ENCODE measurements at places on chromosomes 6 and 20. TPM values are rescaled to one million over a fixed set of nuclear protein-coding genes. Genes with fewer than 3 reads are reported as not detected.

DNA sequence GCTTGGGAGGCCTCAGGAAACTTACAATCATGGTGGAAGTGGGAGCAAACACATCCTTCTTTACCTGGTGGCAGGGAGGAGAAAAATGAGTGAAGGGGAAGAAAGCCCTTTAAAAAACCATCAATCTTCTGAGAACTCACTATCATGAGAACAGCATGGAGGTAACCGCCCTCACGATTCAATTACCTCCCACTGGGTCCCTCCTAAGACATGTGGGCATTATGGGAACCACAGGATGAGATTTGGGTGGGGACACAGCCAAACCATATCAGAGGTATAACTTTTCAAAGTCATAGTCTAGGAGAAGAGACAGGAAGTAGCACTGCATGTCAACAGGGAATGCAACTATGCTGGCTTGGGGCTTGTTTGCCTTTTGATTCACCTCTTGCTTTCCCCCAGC is 59.9 kb upstream of the DTNBP1 start:
- peaks cover 2% of the 10 kb centered on the region for H3K27me3 ChIP-seq
- no peak for DNase-seq
- H3K27ac ChIP-seq: no peak overlapping the region
- H3K4me1 ChIP-seq: no peaks in the 10 kb centered on the region

GRCh38 chr6:16511040-16511660 is 250.1 kb downstream of the ATXN1 start:
- peaks cover 12% of the 10 kb centered on the region for H3K36me3 ChIP-seq
- H3K4me3 ChIP-seq: no peak overlapping the region
- H3K4me1 ChIP-seq: peaks cover 50% of the 10 kb centered on the region
- H3K27ac ChIP-seq: no peak overlapping the region
- H3K27me3 ChIP-seq: no peaks in the 10 kb centered on the region
- no peak for DNase-seq

GRCh38 chr6:25217829-25218228 is 61.3 kb upstream of the CARMIL1 start:
- no peaks in the 10 kb centered on the region for H3K36me3 ChIP-seq
- H3K4me3 ChIP-seq: no peak overlapping the region
- H3K27me3 ChIP-seq: no peaks in the 10 kb centered on the region
- H3K4me1 ChIP-seq: no peaks in the 10 kb centered on the region

GRCh38 chr20:47392721-47393073 is 36.2 kb upstream of the ZMYND8 start:
- no peak overlapping the region for H3K4me3 ChIP-seq
- H3K36me3 ChIP-seq: no peaks in the 10 kb centered on the region
- peaks cover 16% of the 10 kb centered on the region for H3K4me1 ChIP-seq
- no peaks in the 10 kb centered on the region for H3K27me3 ChIP-seq

GRCh38 chr20:38092915-38093314 is 59.4 kb downstream of the RPRD1B start:
- peaks cover 15% of the 10 kb centered on the region for H3K36me3 ChIP-seq
- no peak overlapping the region for H3K4me3 ChIP-seq
- no peak for DNase-seq
- peaks cover 42% of the 10 kb centered on the region for H3K4me1 ChIP-seq
- no peak overlapping the region for H3K27ac ChIP-seq
- H3K27me3 ChIP-seq: no peaks in the 10 kb centered on the region

GRCh38 chr6:156306531-156306930 is 470.6 kb upstream of the ARID1B start:
- H3K27me3 ChIP-seq: no peaks in the 10 kb centered on the region
- no peak overlapping the region for H3K4me3 ChIP-seq
- H3K27ac ChIP-seq: no peak overlapping the region
- no peaks in the 10 kb centered on the region for H3K4me1 ChIP-seq
- H3K36me3 ChIP-seq: no peaks in the 10 kb centered on the region

GRCh38 chr6:64902596-64902995 is 804.4 kb downstream of the EYS start:
- no peaks in the 10 kb centered on the region for H3K36me3 ChIP-seq
- no peak overlapping the region for H3K4me3 ChIP-seq
- no peaks in the 10 kb centered on the region for H3K4me1 ChIP-seq
- DNase-seq: no peak
- no peak overlapping the region for H3K27ac ChIP-seq

GRCh38 chr6:158850807-158851115 is 31.6 kb upstream of the EZR start:
- H3K4me1 ChIP-seq: peaks cover 22% of the 10 kb centered on the region
- peaks cover 2% of the 10 kb centered on the region for H3K36me3 ChIP-seq
- peak overlapping the region; percentile 87 for H3K27ac ChIP-seq
- H3K27me3 ChIP-seq: no peaks in the 10 kb centered on the region
- DNase-seq: no peak

- no peaks in the 10 kb centered on the region for H3K27me3 ChIP-seq
- peaks cover 17% of the 10 kb centered on the region for H3K4me1 ChIP-seq
- no peak overlapping the region for H3K4me3 ChIP-seq
These were observed 190.7 kb downstream of the ARID1B start for GRCh38 chr6:156967852-156968251.

DNA sequence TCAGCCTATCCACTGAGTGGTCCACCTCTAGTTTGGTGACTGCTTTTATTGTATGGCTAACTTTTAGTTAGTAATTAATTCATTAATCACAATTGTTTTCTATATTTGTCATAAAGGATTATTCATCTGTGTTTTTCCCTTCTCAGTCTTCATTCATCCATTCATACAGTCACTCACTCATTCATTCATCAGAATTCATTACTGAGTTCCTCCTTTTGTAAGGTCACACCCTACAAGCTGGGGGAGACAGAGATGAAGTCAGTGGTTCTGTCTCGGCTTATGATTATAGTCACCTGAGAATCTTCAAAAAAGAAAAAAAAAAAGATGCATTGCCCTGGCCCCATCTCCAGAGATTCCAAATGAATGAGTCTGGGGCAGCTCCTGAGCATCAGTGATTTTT is 257.1 kb downstream of the ADGB start:
- DNase-seq: no peak
- no peak overlapping the region for H3K4me3 ChIP-seq
- no peaks in the 10 kb centered on the region for H3K36me3 ChIP-seq
- H3K27ac ChIP-seq: no peak overlapping the region

GRCh38 chr20:4713401-4713800 is 8.3 kb upstream of the PRND start:
- H3K27ac ChIP-seq: no peak overlapping the region
- H3K4me3 ChIP-seq: no peak overlapping the region
- H3K36me3 ChIP-seq: no peaks in the 10 kb centered on the region

GRCh38 chr6:56637640-56638039 is 5.0 kb downstream of the DST start:
- H3K27ac ChIP-seq: no peak overlapping the region
- no peak overlapping the region for H3K4me3 ChIP-seq
- no peaks in the 10 kb centered on the region for H3K4me1 ChIP-seq
- H3K36me3 ChIP-seq: no peaks in the 10 kb centered on the region

DNA sequence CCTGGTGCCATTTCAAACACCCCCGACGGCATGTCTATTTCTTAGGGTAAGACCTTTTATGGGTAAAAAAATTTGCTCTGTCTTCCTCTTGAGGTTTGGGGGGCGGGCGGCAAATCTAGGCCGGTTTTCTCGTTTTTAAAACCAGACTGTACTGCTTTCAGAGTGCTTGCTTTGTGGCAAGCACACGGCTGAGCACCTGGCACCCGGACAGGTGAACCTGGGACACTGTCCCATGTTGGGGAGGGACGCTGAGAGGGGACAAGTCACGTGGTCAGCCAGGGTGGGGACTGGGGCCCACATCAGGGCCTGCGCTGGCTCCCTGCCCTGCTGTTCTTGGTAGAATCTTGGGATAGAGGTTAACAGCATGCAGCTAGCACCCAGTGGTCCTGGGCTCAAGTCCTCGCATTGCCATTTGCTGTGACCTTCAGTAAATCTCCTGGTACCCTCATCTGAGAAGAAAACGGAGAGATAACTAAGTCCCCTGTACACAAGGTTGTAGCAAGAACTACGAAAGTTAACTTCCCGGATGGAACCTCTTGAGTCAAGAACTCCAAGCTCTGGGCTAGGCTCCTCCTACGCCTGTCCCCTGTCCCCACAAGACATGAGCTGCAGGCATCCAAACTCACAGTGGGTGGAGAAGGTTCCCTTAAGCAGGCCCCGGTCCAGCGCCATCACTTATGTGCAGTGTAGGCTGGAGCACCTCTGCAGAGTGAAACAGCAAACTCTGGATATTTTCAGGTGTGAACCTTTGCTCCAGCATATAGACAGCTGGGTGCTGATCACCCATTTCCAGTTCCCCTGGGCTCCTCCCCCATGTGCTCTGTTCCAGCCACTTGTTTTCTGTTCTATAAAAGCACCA is 41.7 kb downstream of the PMEPA1 start:
- DNase-seq: no peak
- H3K4me3 ChIP-seq: no peak overlapping the region
- no peaks in the 10 kb centered on the region for H3K27me3 ChIP-seq
- H3K4me1 ChIP-seq: no peaks in the 10 kb centered on the region

DNA sequence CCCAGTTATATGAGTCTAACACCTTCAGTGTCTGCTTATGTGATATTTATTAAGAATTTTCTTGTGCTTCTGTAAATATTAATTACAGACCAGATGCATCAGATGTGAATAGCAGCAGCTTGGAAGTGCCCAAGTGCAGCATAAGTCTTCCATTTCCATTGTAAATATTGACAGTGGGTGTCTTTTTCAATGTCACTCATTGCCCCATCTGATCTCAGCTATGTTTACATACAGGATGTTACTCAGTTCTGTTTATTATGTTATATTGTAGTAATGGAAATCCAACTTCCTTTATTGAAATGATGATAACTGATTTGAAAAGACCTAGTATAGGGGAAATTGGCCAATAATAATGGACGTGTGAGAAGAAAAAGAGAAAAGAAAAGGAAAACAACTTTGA is 296.7 kb downstream of the SAMD5 start:
- no peak overlapping the region for H3K4me3 ChIP-seq
- H3K4me1 ChIP-seq: no peaks in the 10 kb centered on the region
- no peak for DNase-seq
- no peaks in the 10 kb centered on the region for H3K36me3 ChIP-seq

GRCh38 chr6:46687619-46688097 is at the start of gene TDRD6:
TDRD6 (plus strand) TSS chr6:46687885; CDS start chr6:46688129, 244 bp downstream.
- no peak for DNase-seq
- no peaks in the 10 kb centered on the region for H3K4me1 ChIP-seq
- H3K27ac ChIP-seq: no peak within 1 kb of the TSS
- no peaks in the 10 kb centered on the region for H3K36me3 ChIP-seq
- H3K27me3 ChIP-seq: no peaks in the 10 kb centered on the region
- no peak within 1 kb of the TSS for H3K4me3 ChIP-seq

GRCh38 chr20:2911200-2911599 is 37.9 kb downstream of the PTPRA start:
- peaks cover 2% of the 10 kb centered on the region for H3K36me3 ChIP-seq
- no peaks in the 10 kb centered on the region for H3K27me3 ChIP-seq

- no peaks in the 10 kb centered on the region for H3K27me3 ChIP-seq
- H3K4me1 ChIP-seq: peaks cover 28% of the 10 kb centered on the region
- H3K4me3 ChIP-seq: no peak overlapping the region
- H3K36me3 ChIP-seq: no peaks in the 10 kb centered on the region
- DNase-seq: no peak
These were observed 19.4 kb downstream of the PKIG start for GRCh38 chr20:44601801-44602204.

DNA sequence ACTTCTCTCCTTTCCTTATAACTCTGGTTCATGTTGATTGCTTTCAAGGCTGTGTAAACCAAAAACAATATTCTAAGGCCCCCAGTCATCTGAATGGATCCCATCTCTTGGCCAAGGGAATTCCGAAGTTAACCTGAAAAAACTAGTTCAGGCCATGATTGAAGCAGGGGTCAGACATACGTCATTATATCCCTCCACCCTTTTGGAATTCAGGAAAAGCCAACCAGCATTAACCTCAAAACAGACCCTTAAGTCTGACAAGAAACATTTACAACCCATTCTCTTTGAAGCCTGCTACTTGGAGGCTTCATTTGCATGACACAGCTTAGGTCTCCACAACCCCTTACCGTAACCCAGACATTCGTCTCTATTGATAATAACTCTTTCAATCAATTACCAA is 39.7 kb downstream of the SLC26A8 start:
- H3K4me3 ChIP-seq: no peak overlapping the region
- H3K4me1 ChIP-seq: no peaks in the 10 kb centered on the region
- H3K36me3 ChIP-seq: no peaks in the 10 kb centered on the region
- DNase-seq: no peak

DNA sequence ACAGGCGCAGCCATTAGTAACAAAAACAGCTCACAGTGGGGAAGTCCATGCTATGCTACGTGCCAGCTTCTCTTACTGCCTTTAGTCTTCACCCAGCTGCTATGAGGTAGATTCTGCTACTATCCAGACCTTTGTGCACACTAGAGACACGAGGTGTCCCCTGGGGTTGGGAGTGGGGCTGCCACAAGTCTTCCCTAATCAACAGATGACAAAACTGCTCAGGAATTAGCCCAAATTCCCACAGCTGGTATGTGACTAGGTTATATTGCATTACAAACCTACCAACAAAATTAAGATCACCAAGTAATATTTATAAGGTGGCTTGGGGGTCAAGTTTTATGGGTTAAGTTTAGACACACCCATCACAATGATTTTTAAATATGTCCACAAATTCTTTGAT is 63.3 kb downstream of the PSMB1 start:
- H3K27ac ChIP-seq: no peak overlapping the region
- H3K4me3 ChIP-seq: no peak overlapping the region
- H3K27me3 ChIP-seq: peaks cover 19% of the 10 kb centered on the region
- H3K36me3 ChIP-seq: no peaks in the 10 kb centered on the region
- H3K4me1 ChIP-seq: no peaks in the 10 kb centered on the region

GRCh38 chr6:141123497-141123896 is 1009.2 kb upstream of the GJE1 start:
- no peaks in the 10 kb centered on the region for H3K27me3 ChIP-seq
- H3K27ac ChIP-seq: no peak overlapping the region
- no peaks in the 10 kb centered on the region for H3K4me1 ChIP-seq
- H3K36me3 ChIP-seq: no peaks in the 10 kb centered on the region
- H3K4me3 ChIP-seq: no peak overlapping the region

- H3K4me1 ChIP-seq: no peaks in the 10 kb centered on the region
- H3K27me3 ChIP-seq: no peaks in the 10 kb centered on the region
These were observed 38.5 kb upstream of the MLIP start for GRCh38 chr6:54072635-54073313.

DNA sequence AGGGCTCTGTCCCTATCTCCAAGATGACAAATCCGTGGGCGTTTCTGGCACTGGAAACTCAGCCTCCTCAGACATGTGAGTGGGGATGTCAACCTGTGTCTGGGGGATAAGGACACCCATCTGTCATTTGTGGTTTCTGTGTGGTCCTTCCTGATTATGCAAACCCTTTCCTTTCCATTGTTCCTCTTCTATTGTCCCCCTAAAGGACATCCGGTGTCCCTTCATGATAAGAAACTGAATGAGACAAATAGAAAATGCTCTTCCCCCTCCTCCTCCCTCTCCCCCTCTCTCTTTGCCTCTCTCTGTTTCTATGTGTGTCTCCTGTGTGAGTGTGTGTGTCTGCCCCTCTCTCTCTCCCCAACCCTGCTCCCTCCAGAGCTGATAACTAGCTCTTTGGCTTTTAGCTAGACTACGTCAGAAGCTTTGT is 11.5 kb upstream of the GLP1R start:
- no peak overlapping the region for H3K27ac ChIP-seq
- H3K4me3 ChIP-seq: no peak overlapping the region
- H3K4me1 ChIP-seq: peaks cover 2% of the 10 kb centered on the region
- no peaks in the 10 kb centered on the region for H3K36me3 ChIP-seq
- no peak for DNase-seq
- peaks cover 49% of the 10 kb centered on the region for H3K27me3 ChIP-seq

The CLPSL2 gene
- total RNA-seq: not detected

The HCRTR2 gene
- total RNA-seq: not detected

The HLA-DMB gene
- 8.1 TPM for total RNA-seq

The FBXO5 gene
- total RNA-seq: 80.7 TPM

The HFE gene
- total RNA-seq: 3.5 TPM

The MYL9 gene
- 0.42 TPM for total RNA-seq

The DEK gene
- 282 TPM for total RNA-seq

The WFDC10B gene
- not detected for total RNA-seq

The FAM209B gene
- total RNA-seq: 0.89 TPM

The CDSN gene
- not detected for total RNA-seq

The GTSF1L gene
- total RNA-seq: not detected

Measured in activated CD4-positive, alpha-beta T cell treated with anti-CD3 and anti-CD28 coated beads, Interleukin-2, amount 10 ng/mL, durations not matched to agents 7 days and 5 days (primary cell).